ENCODE measurements at places on chromosomes 1 and 21. TPM values are rescaled to one million over a fixed set of nuclear protein-coding genes. Genes with fewer than 3 reads are reported as not detected.
A peak's percentile ranks its signal among the peaks of the same experiment; 100 is the strongest.

GRCh38 chr21:15730484-15731242 is 881 bp downstream of the USP25 start:
- H3K27me3 ChIP-seq = no peaks in the 10 kb centered on the region
- no peaks in the 10 kb centered on the region for H3K4me1 ChIP-seq
- H3K27ac ChIP-seq = peak overlapping the region; percentile 97
- H3K4me3 ChIP-seq = peak overlapping the region; percentile 98
- H3K36me3 ChIP-seq = no peaks in the 10 kb centered on the region

- no peaks in the 10 kb centered on the region for H3K27me3 ChIP-seq
- H3K4me3 ChIP-seq = no peak overlapping the region
Measured at GRCh38 chr1:147273409-147274336, 31.2 kb downstream of the CHD1L start.

Gene SPRR3
- total RNA-seq = 1.9 TPM

Gene MYOG
- not detected for total RNA-seq

DNA sequence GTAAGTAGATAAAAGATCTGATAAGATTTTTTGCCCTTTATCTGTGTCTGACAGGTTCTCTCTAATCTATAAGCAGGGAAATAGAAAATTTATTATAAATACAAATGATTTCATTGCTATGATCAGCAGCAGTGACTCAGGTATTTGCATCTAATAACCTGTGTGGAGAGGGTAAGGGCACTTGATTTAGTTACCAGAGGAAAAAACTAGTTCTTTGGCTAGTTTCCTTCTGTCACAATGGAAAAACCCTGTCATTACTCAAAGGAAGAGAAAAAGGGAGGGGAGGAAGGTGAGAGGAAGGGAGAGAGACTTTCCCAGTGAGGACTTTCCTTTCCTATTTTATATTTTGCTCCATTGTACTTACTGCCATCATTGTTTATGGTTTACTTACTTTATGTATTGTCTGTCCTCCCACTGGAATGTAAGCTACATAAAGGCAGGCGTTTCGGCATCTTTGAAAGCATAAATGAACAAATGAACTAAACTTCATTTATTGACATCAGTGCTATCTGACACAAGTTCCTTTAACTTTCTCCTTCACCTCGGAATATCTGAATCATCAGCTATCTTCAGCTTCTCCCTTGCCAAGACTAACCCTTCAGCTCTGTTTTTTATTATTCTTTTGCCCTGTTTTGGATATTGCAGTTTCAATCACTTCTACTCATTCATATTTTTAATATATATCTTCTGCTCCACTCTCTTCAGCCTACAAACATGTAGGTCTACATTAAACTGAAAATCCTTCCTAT is 34.9 kb downstream of the WDR3 start:
- no peaks in the 10 kb centered on the region for H3K27me3 ChIP-seq
- no peaks in the 10 kb centered on the region for H3K4me1 ChIP-seq
- DNase-seq = no peak
- H3K36me3 ChIP-seq = peaks cover 4% of the 10 kb centered on the region
- H3K27ac ChIP-seq = no peak overlapping the region

DNA sequence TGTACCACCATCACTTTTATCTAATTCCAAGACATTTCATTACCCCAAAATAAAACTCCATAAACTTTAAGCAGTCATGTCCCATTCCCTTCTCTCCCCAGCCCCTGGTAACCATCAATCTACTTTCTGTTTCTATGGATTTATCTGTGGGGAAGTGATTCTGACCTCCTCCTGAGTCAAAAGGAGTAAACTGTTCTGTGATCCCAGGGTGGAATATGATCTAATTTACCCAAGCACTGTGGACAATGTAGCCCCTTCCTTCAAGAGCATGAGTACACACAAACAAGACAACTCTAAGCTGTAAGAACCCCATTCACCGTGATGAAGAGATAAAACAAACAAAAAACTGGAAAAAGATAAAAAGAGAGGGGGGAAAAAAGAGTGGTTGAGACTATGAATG is 77.9 kb downstream of the PLPP3 start:
- H3K4me3 ChIP-seq = no peak overlapping the region
- no peak for DNase-seq
- no peaks in the 10 kb centered on the region for H3K4me1 ChIP-seq
- H3K36me3 ChIP-seq = peaks cover 10% of the 10 kb centered on the region
- H3K27me3 ChIP-seq = no peaks in the 10 kb centered on the region

- peaks cover 8% of the 10 kb centered on the region for H3K4me1 ChIP-seq
- no peaks in the 10 kb centered on the region for H3K27me3 ChIP-seq
- peaks cover 16% of the 10 kb centered on the region for H3K36me3 ChIP-seq
Measured at GRCh38 chr1:156805766-156806511, 10.7 kb downstream of the SH2D2A start.

GRCh38 chr21:44477131-44477530 is 21.8 kb downstream of the LRRC3 start:
- H3K4me1 ChIP-seq = no peaks in the 10 kb centered on the region
- no peak overlapping the region for H3K27ac ChIP-seq
- no peak overlapping the region for H3K4me3 ChIP-seq
- H3K36me3 ChIP-seq = no peaks in the 10 kb centered on the region
- no peak for DNase-seq

Gene PALMD
- total RNA-seq = 32.2 TPM

Gene S100A5
- total RNA-seq = not detected

Gene SLC22A15
- total RNA-seq = 16.4 TPM

Gene HSD3B1
- total RNA-seq = not detected

DNA sequence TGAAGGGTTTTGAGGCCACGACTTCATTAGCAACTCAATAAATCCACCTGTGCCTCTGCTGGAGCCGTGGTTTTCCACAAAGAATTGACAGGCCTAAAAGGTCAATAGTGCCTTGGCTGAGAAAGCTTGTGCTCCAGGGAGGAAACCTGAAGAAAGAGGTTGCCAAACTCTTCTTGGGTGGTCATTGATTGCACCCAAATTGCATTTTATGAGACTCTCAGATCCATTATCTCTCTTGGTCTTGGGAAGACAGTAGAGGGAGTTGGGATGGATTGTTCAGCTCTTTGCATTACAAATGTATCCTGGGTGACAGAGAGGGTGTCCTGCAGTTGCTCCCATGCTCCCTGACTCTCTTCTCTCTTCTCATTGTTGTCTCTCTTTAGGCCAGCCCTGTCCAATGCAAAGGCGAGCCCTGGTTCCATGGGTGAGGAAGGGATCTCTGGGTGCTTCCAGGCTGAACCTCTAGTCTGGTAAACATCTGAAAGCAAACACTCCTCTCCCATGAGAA is 46.1 kb upstream of the HTR1D start:
- H3K27ac ChIP-seq = no peak overlapping the region
- H3K4me3 ChIP-seq = no peak overlapping the region
- DNase-seq = no peak
- no peaks in the 10 kb centered on the region for H3K27me3 ChIP-seq
- no peaks in the 10 kb centered on the region for H3K4me1 ChIP-seq

Gene KCNK1
- 12.1 TPM for total RNA-seq

Gene DHX9
- 157 TPM for total RNA-seq

DNA sequence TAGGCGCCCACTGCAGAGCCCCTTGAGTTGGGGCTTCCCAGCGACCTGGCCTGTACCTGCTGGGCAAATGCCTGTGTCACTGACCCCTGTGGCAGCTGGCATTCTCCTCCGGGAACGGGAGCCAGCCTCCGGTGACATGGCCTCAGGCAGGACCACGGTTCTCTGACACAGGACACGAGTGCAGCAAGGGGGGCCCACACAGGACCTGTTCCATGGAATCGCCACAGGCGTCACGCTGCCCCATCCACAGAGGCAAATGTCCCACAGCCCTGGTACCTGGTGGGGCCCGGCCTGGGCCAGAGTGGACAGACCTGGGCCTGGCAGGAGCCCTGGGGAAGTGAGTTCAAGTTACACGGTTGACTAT is 2.6 kb downstream of the ITGB2 start:
- peaks cover 2% of the 10 kb centered on the region for H3K4me1 ChIP-seq
- no peaks in the 10 kb centered on the region for H3K36me3 ChIP-seq
- peaks cover 14% of the 10 kb centered on the region for H3K27me3 ChIP-seq
- DNase-seq = no peak
- no peak overlapping the region for H3K27ac ChIP-seq
- H3K4me3 ChIP-seq = no peak overlapping the region

DNA sequence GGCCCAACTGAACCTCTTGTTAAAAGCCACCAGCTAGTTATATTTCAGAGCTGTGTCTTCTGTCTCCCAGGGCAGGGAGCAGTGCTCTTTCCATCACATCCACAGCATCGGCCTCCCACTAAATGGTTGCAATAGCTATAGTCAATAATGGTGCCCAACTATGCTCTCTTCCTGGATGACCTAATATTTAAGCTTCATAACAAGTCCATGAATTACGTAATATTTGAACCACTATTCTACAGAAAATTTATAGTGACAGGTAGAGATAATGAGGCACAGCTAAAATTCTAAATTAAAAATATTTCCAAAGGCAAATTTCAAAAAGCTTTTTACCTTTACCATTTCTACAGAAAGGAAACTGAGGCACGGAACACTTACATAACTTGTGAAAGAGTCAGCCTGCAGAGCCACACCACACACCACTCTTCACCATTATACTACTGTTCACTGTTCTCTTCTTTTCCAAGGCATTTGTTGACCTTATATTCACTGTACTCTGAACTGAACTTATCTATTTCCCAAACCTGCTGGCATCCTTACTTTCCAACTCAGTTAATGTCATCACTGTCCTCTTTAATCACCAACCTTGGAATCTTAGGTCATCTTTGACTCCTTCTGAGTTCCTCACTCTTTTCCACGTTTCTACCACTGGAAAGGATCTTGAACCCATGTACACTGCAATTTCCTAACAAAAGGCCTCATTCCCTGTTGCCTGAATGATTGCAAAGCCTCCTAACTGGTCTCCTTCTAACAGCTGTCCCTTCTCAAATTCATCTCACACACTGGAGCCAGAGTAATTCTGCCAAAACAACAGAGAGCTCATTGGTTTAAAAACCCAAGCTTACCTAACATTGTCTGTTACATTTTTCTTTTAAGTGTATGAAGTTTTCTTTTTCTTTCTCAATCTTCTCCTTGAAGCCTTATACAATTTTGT is 85.5 kb downstream of the DDAH1 start:
- H3K36me3 ChIP-seq = no peaks in the 10 kb centered on the region
- H3K27me3 ChIP-seq = no peaks in the 10 kb centered on the region
- peak; percentile 94 for DNase-seq
- no peak overlapping the region for H3K27ac ChIP-seq
- peaks cover 9% of the 10 kb centered on the region for H3K4me1 ChIP-seq

GRCh38 chr1:42456754-42457089 is 379 bp downstream of the PPCS start:
- H3K4me1 ChIP-seq = no peaks in the 10 kb centered on the region
- no peaks in the 10 kb centered on the region for H3K27me3 ChIP-seq
- H3K4me3 ChIP-seq = peak overlapping the region; percentile 83
- H3K36me3 ChIP-seq = peaks cover 2% of the 10 kb centered on the region
- no peak for DNase-seq

Gene RPE65
- total RNA-seq = not detected

Gene HSPG2
- 335 TPM for total RNA-seq

Gene KIF17
- 9.6 TPM for total RNA-seq

GRCh38 chr1:175317309-175317708 is 124.7 kb upstream of the KIAA0040 start:
- peaks cover 14% of the 10 kb centered on the region for H3K4me1 ChIP-seq
- no peaks in the 10 kb centered on the region for H3K36me3 ChIP-seq

Gene LGR6
- total RNA-seq = 1.3 TPM

Gene HES3
- not detected for total RNA-seq

GRCh38 chr21:42037943-42038342 is 27.8 kb upstream of the ZBTB21 start:
- no peaks in the 10 kb centered on the region for H3K36me3 ChIP-seq
- no peaks in the 10 kb centered on the region for H3K27me3 ChIP-seq
- no peak overlapping the region for H3K4me3 ChIP-seq
- peak; percentile 33 for DNase-seq
- peaks cover 12% of the 10 kb centered on the region for H3K4me1 ChIP-seq

DNA sequence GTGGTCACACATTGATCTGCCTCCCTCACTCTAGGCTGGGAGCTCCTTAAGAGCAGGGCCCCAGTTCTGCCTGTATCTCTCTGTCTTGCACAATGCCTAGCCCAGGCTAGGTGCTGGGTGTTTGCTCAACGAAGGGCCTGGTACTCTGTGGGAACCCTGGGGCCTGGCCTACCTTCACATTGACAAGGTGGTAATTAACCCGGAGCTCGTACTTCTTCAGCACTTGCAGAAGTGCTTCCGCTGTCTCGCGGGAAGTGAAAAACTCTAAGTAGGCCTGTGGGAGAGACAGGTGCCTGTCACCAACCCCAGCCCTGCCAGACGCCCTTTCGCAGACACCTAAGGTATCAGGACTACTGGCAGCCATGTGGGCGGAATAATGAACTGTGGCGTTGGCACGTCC is 13.7 kb downstream of the MTHFR start:
- H3K36me3 ChIP-seq = peaks cover 16% of the 10 kb centered on the region
- no peak for DNase-seq
- H3K4me3 ChIP-seq = no peak overlapping the region
- H3K27me3 ChIP-seq = no peaks in the 10 kb centered on the region
- H3K27ac ChIP-seq = peak overlapping the region; percentile 95
- H3K4me1 ChIP-seq = peaks cover 13% of the 10 kb centered on the region

Gene CD1D
- total RNA-seq = 3.5 TPM

DNA sequence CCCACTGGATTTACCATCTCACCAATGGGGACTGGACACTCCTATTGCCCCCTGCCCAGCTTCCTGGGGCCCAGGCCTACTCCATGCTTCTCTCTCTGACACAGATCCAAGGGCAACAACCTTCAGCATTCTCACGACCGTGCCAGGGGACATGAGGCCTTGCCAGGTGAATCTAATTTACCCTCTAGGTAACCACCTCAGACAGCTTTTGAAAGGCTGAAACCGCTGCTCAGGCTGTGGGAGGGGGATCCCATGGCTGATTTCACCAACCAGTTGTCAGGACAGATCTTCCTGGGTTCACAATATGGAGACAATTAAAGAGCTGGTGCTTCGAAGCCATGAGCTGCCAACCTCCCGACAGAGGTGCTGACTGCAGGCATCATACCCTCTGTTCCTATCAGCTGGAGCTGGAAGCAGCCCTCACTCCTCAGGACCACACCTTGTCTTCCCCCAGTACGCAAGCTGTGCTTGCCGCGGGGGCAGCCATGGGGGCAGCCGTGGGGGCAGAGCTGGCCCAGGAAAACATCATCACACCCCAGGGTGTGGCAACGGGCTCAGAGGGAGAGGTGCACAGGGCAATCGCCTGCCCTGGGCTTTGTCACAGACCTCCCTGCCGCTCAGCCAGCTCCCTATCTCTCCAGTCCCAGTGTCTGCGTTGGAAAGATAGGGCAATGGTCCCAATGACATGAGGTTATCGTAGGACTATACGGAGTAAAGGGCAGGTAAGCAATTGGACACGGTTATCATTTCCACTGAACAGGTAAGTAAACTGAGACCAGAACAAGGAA is 120.2 kb downstream of the DMRTB1 start:
- DNase-seq = no peak
- H3K4me3 ChIP-seq = no peak overlapping the region
- no peaks in the 10 kb centered on the region for H3K4me1 ChIP-seq
- H3K36me3 ChIP-seq = no peaks in the 10 kb centered on the region

GRCh38 chr1:169298441-169298840 is 69.2 kb downstream of the NME7 start:
- H3K27ac ChIP-seq = no peak overlapping the region
- no peak overlapping the region for H3K4me3 ChIP-seq
- DNase-seq = no peak
- H3K4me1 ChIP-seq = no peaks in the 10 kb centered on the region
- H3K36me3 ChIP-seq = peaks cover 6% of the 10 kb centered on the region

Gene C1orf94
- not detected for total RNA-seq

All from lung (tissue), 17 donors.